ENCODE measurements at places on chromosomes 7 and 10.

DNA sequence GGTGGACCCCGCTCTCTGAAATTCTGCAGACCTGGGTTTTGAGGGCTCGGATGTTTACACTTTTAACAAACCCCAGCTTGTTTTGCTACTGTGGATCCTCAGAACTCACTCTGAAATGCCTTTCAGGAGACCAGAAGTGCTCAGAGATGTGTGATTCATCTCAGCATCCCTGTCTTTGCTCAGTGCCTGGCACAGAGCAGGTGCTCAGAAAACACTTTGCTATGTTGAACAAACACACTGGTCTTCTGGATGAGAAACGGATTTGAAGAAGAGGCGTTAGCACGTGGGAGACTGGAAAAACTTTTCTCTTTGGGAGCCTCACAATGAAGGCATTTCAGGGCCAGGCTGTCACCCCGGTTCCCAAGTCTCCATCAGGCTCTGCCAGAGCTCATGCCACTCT lies 53.3 kb downstream of the SH3PXD2A start:
- DNase-seq = no peak

DNA sequence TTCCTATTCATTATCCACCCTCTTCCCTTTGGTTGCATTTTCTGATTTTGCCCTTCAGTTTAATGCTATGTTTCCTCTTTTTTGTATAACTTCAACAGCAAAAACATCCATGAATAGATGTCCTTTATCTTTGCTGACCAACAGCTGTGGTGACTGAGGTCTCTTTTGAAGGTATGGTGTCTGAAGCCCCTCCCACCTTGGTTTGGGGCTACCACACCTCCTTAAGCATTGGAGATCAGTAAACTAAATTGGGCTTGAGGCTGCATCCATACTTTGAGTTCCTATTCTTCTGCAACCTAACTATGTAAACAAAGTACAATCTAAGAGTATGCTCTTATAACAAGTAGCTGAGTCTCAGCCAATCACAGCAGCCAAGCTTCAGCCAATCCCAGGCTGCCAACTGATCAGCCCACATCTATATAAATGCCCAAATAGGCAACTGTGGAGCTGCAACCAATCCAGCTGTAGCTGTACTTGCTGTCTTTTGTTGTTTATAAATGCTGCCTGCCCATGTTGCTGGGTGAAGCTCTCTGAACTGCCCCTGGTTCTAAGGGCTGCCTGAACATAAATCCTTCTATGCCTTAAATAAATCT lies 69.4 kb upstream of the PDLIM1 start:
- no peak for DNase-seq

DNA sequence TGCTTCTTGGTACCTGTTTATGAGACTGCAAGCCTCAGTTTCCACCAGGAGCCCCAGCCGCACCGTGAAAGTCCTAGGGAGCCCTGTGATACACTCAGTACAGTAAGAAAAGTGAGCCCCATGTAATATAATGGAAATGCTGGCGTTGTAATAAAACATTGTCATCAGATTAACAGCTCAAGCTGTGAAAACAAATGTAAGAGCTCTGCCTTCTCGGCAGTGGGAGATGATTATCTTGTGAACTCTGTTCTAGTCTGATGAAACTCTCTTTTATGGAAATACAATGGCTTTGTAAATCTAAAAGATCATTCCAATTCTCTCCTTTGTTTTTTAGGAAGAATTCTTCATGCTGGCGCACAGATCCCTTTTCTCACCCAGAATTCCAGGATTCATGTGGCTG lies 299.9 kb downstream of the ABCA13 start:
- DNase-seq = no peak

GRCh38 chr7:22854158-22855048 lies 31.8 kb upstream of the TOMM7 start:
- DNase-seq = peak; percentile 52

GRCh38 chr7:117986645-117987269 lies 113.5 kb upstream of the CTTNBP2 start:
- DNase-seq = no peak

GRCh38 chr7:28988091-28988490 lies 30.0 kb upstream of the TRIL start:
- DNase-seq = no peak

GRCh38 chr10:27715505-27715904 lies 30.1 kb downstream of the MKX start:
- no peak for DNase-seq

DNA sequence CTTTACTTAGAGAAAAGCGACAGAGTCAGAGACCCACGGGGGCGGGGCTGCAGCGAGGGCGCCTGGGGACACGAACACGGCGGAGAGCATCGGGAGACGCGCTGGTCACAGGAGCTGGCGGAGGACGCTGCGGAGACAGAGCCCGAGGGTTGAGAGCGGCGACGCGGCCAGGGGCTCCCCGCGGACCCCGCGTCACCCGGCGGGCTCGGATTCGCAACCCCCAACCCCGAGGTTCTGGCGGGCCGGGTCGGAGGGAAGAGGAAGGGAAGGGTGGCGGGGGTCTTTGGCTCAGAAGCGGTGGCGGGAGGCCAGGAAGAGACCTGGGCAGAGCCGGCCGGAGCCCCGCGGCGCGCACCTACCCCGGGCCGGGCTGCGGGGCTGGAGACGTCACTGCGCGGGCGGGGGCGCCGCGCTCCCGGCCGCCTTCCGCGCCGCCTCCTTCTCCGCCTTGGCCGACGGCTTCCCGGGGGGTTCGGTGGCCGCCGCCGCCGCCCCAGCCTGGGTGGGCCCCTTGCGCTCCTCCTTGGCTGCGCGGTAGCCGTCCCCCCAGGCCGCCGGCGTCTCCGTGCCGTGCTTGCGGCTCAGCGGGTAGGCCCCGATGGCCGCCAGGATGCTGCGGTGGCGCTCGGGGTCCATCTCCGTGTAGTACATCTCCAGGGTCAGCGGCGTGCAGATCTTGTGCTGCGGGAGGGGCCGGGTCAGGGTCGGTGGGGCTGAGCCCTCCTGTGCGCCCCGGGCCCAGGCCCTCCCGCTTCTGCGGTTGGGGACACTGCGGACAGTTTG lies 11.1 kb downstream of the CALY start:
- no peak for DNase-seq

- DNase-seq = no peak
Measured at GRCh38 chr10:5751601-5752253, 61.5 kb downstream of the GDI2 start.

GRCh38 chr7:151392002-151392401 lies 17.8 kb downstream of the WDR86 start:
- DNase-seq = no peak

GRCh38 chr7:55005241-55005851 lies 13.5 kb upstream of the EGFR start:
- no peak for DNase-seq
